Activated naive CD4-positive, alpha-beta T cell (primary cell): ENCODE measurements at places on chromosomes 4 and X.

- no peak for DNase-seq
Observed at GRCh38 chr4:187304133-187304532, 580.5 kb upstream of the FAT1 start.

DNA sequence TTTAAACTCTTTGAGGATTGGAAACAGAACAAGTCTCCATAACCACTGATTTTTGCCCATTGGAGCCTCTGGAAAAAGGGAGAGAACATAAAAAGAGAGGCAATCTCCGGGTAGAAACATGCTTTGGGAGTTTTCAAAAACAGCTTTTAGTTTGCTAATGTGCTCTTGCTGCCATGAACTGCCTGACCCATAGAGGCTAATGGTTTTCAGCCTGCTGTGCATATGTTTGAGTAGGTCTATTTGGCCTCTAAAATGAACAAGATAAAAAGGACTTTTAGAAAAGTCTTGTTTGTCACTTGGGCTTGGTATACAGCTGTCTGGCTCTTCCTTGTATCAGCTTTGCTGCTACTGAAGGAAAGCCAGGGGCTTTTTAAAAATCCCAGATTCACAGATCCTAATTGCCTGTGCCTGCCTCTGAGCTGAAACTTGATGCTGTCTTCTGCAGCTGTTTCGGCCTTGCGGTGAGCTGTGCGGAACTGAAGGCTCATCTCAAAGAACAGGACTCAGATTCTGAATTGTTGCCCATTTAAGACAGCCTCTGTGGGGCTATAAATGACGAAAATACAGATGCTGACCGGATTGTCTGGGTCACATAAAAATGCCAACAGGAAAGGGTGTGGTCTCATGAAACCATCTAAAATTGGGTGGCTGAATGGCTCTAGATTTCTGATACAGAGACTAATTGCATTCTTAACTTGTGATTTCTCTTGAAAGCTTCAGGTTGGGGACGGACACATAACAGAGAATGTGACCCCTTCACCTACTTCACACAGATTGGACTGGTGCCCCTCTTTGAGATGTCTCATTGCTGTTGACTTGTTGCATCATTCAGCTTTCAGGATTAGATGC lies 18.4 kb upstream of the ZNF41 start:
- DNase-seq: no peak

DNA sequence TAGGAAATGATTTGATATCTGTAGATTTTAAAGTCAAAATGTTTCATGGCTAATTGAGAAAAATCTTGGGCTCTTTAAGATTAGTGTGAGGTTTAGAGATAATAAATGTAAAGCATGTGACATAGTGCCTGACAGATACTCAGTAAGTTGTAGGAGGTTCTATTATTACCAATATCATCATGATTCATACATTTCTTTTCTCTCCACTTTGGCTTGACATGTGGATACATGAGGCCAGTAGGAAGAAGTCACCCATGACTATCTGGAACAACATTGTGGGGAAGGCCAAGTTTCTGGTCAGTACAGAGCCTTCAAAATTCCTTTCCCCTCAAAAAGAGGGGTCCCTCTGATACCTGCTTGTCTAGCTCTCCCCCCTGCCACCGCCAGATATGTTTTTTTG lies 91.2 kb upstream of the SORBS2 start:
- no peak for DNase-seq

DNA sequence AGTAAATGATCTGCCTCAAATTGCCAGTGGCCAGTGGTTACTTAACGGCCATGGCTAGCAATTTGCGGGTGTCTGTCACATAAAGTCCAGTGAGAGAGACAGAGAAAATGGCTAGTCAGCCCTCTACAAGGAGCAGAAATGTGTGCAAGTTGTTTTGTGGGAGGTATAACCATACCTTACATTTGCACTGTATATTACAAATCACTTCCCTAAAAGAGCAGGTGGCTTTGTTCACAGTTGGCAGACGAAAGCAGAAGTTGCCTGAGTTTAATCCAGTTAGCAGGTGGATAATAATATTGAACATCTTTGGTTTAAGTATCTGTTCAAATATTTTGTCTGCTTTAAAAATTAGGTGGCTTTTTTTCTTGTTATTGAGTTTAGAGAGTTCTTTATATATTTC lies 15.6 kb downstream of the SRPX start:
- DNase-seq: no peak

- no peak for DNase-seq
Observed at GRCh38 chr4:178082906-178083305, 640.7 kb upstream of the AGA start.

- DNase-seq: no peak
Observed at GRCh38 chr4:111215755-111216154, 592.9 kb upstream of the PITX2 start.

- no peak for DNase-seq
Observed at GRCh38 chrX:41236629-41237028, 97.3 kb upstream of the DDX3X start.

- DNase-seq: no peak
Observed at GRCh38 chr4:176011529-176011928, 54.1 kb upstream of the WDR17 start.

DNA sequence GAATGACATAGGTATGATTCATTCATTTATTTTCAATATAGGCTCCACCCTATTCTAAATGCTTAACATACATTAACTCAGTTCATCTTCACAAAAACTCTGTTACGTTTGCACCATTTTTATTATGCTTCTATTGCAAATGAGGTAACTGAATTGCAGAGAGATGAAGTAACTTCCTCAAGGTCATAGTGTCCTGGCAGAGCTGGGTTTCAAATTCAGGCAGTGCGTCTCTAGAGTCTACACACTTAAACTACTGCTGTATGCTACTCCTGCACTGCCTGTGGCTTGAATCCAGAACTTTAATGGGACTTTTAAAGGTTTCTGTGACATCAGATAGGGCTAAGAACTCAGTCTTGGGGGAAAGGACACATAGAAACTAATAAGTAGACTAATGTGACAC lies 413.4 kb downstream of the UBE2NL start:
- no peak for DNase-seq

DNA sequence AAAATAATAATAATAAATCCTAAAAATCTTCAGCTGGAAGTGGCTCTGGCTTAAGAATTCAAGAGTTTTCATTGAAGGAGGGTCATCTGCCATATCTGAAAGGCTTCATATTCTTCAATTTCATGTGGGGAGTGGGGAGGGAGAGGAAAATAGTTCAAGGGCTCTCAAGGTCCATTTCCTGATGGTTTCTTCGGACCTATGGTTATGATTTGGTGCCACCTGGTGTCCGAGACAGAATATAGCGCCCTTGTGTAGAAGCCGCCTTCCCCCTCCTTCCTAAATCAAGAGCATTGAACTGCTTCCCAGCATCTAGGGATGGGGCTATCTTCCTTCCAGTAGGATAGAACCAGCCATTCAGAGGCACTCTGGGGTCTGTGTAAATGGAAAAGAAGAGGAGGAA lies 34.3 kb downstream of the NLGN3 start:
- peak; percentile 1 for DNase-seq

DNA sequence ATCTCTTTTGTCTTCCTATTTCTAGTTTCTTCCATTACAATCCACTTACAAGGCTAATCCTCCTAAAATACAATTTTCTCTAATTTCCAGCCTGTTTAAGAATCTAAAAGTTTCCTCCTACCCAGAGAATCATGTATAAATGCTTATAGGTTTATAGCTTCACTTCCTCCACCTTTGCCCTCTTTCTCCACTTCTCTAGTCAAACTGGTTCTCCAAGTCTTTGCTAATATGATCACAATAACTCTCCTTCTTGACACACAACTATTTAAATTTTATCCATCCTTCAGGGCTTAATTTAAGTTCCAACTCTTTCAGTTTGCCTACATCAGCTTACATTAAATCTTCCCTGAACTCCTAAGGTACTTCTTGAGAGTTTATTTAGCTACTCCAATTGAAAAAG lies 69.2 kb downstream of the RPS6KA6 start:
- DNase-seq: no peak

DNA sequence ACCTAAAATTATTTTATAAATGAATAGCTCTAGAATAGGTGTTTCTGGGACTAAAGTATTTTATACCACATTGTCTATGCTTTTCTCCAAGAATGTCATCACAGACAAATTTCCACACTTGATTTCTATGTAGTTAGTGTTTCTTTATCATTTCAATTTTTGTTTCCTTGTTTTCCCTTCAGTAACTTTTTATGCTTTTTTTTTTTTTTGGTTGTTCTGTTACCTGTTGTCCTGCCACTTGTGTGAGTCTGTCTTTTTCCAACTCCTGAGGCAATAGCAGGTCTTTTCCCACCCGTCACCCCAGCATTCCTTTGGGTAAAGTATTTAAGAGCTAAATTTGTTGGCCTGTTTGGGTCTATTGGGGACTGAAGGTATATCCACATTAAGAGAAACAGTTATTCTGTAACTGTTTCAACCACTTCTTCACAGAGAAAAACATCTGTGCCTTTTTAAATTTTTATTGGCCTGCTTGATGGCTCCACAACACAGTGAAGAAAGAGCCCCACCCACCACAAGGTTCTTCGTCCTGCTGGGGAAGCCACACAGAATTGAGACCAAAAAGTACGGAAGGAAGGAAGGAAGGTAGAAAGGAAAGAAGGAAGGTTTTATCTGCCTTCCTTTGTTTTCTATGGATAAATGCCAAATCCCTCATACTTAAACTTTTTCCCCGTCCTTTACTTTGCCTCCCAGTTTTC lies 17.7 kb upstream of the GPC3 start:
- no peak for DNase-seq

DNA sequence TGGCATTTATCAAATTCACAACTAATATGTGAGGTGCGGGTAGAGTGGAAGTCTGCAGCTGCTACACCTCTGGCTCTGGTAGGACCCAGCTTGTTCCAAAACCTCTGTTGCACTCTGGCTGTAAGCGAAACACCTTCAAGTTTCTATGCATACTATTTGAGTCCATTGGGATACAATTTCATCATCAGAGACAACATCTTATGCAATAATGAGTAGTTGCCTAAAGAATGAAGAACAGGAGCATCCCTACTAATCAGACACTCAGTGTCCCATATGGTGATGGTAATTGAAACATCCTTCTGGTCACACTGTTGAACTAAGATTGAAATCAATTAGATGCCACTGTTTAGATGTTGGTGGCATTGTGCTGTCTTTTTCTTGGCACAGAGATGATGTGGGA lies 178.4 kb downstream of the MGST2 start:
- DNase-seq: no peak

GRCh38 chrX:155071694-155072280 lies 479 bp downstream of the BRCC3 start:
- DNase-seq: no peak

GRCh38 chr4:153067376-153067775 lies 131.3 kb downstream of the FHDC1 start:
- DNase-seq: no peak

GRCh38 chrX:34879346-34879745 lies 63.2 kb upstream of the FAM47B start:
- DNase-seq: no peak

- no peak for DNase-seq
Observed at GRCh38 chr4:86448871-86449270, 89.0 kb upstream of the MAPK10 start.

GRCh38 chrX:101108284-101108683 lies 10.3 kb downstream of the CENPI start:
- no peak for DNase-seq

DNA sequence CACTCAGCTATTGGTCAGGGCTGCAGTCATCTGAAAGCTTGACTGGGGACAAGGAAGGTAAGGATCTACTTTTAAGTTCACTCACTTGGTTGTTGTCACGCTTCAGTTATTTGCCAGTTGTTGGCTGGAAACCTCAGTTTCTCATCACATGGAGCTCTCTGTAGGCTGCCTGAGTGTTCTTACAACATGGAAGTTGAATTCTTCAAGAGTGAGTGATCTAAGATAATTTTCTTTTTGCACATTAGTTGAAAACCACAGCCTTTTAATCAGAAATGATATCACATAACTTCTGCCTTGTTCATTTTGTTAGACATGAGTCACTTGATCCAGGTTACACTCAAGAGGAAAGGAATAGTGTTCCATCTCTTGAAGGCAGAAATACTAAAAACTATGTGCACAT lies 552.7 kb downstream of the RAPGEF2 start:
- DNase-seq: no peak

DNA sequence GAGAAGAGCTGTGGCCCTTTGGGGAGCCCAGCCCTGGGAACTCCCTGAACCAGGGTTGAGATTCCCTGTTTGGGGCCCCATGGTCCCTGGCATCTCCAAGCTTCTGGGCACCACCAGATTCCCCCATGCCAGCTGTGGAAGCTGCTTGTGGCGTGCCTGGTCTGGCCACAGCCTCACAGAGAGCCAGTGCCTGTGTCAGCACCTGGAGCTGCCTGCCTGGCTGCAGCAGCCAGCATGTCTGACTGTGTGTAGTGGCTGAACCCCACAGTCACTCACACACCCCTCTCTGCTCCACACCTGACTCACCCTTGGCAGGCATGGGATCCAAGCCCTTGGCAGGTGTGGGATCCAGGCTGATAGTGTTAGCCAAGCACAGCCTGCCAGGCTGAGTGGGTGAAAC lies 97.2 kb upstream of the GALNTL6 start:
- no peak for DNase-seq
